Fibroblast of mammary gland (primary cell): ENCODE measurements at places on chromosomes 2 and 18.
A peak's percentile ranks its signal among the peaks of the same experiment; 100 is the strongest.

DNA sequence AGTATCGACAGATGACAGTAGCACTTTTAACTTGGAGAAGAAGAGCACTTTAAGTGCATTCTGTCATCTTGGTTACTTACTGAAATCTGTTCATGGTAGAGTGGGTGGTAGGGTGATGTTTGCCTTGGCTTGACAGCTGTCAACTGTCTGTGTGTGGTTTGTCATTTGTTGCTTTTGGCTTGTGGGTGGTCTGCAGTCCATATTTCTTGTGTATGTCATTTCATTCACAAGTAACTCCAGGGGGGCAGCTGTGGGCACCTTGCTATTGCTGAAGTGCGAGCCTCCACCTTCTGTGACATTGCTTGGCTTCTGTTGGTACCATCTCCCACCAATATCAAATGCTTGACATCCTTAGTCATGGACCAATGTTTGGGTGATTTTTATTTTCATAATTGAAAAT, 311.6 kb upstream of the NRP2 start:
- DNase-seq, result no peak

DNA sequence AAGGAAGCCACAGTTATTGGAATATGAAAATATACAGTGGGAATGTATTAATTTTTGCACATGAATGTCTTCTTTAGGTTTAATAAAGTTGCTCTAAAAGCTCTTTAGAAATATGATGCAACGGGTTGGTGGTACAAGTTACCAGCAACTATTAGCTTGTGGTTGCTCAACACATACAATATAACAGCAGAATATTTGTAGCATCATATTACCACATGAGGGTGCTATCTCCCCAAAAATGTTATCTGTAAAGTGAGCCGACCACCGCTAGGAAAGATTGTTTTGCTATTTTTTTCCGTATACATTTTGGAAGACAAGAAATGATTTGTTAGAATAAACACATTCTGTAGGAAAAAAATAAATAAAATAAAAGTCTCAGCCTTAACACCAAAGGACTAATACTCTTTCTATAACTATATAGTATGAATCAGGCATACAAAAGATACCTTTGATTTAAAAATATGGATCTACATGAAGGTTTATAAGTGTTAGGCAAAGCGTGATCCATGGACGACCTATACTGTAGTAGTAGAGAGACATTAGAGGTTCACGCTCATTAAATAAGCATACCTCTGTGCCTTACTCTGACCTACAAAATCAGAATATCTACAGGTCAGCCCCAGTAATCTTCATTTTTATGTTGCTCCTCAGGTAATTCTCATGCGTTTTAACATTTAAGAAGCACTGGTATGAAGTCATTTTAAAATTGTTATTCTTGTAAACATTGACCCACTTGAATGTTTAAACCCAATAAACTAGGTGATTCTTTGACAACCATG, 1110.6 kb upstream of the ACVR2A start:
- DNase-seq, result peak; percentile 82

DNA sequence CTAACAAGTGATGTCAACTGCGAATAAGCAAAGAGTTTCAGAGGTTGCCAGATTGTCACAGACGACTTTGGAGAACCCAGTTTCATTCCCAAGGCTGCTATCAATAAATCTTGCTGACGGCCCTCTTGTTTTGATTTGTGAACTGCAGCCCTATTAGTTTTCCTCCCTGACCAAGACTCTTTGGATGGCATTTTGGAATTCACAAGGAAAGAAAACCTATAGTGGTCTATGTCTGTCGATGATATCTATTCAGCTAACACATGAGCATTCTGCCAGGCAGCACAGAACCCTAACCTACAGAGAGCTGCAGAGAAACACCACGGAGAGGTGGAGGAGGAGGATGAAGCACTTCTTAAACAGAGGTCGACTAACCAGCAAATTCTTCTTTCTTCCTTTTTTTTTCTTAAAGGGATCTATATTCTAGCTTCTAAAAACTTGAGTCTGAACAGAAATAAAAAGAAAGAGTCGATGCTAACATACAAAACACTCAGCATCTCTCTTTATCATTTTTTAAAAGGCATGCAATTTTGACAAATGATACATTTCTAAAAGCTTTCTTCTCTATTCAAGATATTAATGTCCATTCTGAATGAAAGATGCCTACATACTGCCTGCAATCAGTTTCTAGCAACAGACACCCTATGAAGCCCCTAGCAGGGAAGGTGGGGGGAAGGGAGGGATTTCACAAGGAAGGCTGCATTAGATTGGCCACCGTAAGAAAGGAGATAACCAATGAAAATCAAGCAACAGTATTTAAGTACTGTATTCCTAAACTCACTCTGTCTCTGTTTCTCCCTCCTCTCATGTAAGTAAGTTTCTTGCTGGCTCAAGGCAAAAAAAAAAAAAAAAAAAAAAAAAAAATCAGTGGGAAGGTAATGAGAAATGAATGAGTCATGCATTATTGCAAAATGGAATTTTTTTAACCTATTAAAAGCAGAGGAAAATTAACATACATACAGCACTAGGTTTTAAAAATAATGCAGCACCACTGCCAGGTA, 83.0 kb upstream of the CHRNA1 start:
- DNase-seq, result peak; percentile 96

- peak; percentile 21 for DNase-seq
These were observed 19.5 kb downstream of the RBKS start for GRCh38 chr2:27870724-27871123.

GRCh38 chr2:197704434-197705120, 592 bp upstream of the MARS2 start:
- DNase-seq, result no peak

DNA sequence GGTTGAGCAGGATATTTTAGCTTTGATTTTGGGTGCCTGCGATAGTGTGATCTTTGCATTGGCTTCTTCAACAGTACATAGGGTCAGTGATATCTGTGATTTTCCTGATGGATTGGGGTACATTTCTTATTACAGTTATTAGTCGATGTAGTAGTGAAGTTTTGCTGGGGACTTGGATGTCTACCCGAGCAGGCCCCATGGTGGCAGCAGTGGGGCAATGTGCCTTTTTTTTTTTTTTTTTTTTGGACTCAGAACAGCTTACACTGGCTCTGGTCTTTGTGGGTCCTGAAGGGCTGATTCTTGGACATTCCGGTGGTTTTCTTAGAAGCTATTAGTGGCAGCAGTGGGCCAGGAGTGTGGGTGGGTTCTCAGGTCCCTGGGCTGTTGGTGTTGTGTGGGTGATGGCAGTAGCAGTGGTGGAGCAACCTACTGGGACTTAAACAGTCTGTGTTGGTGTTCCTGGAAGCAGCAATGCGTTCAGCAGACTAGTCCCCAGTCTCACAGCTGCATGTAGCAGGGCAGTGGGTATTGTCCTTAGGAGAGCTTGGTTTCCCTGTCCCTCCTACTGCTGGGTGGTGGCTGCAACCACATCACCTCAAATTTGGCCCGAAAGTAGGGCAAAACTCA, 53.7 kb upstream of the SLC4A10 start:
- DNase-seq, result no peak

DNA sequence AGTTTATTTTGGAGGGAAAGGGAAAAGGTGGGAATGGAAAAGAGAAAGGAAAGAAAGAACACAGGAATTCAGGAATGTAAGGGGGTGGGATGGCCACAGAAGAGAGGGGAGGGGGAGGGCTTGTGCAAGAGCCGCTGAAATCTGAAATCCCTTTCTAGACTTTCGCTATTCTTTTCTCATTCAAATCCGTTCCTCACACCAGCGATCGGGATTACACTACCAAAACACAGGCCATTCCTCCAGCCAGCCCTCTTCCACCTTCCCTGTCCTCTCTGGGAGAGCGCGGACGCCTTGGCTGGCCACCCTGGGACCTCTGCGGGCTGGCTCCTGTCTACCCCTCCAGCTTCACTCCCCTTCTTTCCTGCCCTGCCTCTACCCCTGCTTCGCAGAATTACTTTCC, 102.3 kb downstream of the CDCA7 start:
- no peak for DNase-seq

GRCh38 chr2:158795195-158795924, at the start of gene DAPL1:
Gene DAPL1, plus strand, starts transcription at chr2:158795317. Its CDS starts 56 bp downstream, at chr2:158795373.
- DNase-seq, result no peak

DNA sequence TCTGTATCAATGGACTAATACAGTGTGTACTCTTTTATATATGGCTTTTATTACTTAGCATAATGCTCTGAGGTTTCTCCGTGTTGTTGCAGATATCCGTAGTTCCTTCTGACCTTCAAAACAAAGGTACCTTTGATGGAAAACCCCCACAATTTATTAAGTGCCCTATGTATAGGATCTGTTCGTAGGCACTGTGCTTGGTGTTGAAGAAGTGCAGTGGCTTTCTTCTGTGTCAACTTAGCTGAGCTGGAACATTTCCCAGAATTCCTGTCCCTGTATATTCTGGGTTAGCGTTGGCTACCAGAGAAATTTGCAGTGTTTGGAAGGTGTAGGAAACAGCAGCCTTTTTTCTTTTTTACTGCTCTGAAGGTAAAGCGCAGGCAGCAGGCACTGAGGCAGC, 56.3 kb upstream of the MSH2 start:
- DNase-seq, result no peak

- peak; percentile 91 for DNase-seq
These were observed 17.7 kb downstream of the EIF4E2 start for GRCh38 chr2:232568161-232568560.

- DNase-seq, result no peak
These were observed 19.2 kb upstream of the SPATA3 start for GRCh38 chr2:230976671-230977171.
